ENCODE measurements at places on chromosomes 7 and 10.

DNA sequence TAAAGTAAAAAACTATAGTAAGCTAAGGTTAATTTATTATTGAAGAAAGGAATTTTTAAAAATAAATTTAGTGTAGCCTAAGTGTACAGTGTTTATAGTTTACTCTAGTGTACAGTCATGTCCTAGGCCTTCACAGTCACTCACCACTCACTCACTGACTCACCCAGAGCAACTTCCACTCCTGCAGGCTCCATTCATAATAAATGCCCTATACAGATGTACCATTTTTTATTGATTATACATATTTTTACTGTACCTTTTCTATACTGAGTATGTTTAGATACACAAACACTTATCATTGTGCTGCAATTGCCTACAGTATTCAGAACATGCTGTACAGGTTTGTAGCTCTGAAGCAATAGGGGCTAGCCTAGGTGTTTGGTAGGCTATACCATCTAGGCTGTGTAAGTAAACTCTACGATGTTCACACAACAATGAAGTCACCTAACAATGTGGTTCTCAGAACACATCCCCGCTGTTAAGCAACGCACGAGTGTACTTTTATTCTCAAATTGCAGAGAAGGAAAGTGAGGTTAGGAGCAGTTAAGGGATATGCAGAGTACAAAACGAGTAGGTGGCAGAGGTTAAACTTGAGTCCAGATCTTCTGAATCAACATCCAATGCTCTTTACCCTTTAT lies 38.9 kb upstream of the PLCE1 start:
- H3K27me3 ChIP-seq: no peaks in the 10 kb centered on the region
- H3K4me3 ChIP-seq: no peak overlapping the region
- no peaks in the 10 kb centered on the region for H3K36me3 ChIP-seq
- no peak for DNase-seq
- H3K4me1 ChIP-seq: no peaks in the 10 kb centered on the region
- no peak overlapping the region for H3K27ac ChIP-seq

GRCh38 chr10:16439295-16439694 lies 2.5 kb downstream of the PTER start:
- DNase-seq: no peak
- H3K27ac ChIP-seq: peak overlapping the region; percentile 1
- H3K27me3 ChIP-seq: no peaks in the 10 kb centered on the region
- H3K4me3 ChIP-seq: peak overlapping the region; percentile 15
- peaks cover 35% of the 10 kb centered on the region for H3K36me3 ChIP-seq
- H3K4me1 ChIP-seq: peaks cover 50% of the 10 kb centered on the region

GRCh38 chr10:35268791-35269257 lies 67.5 kb upstream of the CCNY start:
- peaks cover 2% of the 10 kb centered on the region for H3K36me3 ChIP-seq
- no peak overlapping the region for H3K4me3 ChIP-seq
- peaks cover 2% of the 10 kb centered on the region for H3K27me3 ChIP-seq
- H3K4me1 ChIP-seq: peaks cover 7% of the 10 kb centered on the region
- no peak overlapping the region for H3K27ac ChIP-seq
- no peak for DNase-seq

DNA sequence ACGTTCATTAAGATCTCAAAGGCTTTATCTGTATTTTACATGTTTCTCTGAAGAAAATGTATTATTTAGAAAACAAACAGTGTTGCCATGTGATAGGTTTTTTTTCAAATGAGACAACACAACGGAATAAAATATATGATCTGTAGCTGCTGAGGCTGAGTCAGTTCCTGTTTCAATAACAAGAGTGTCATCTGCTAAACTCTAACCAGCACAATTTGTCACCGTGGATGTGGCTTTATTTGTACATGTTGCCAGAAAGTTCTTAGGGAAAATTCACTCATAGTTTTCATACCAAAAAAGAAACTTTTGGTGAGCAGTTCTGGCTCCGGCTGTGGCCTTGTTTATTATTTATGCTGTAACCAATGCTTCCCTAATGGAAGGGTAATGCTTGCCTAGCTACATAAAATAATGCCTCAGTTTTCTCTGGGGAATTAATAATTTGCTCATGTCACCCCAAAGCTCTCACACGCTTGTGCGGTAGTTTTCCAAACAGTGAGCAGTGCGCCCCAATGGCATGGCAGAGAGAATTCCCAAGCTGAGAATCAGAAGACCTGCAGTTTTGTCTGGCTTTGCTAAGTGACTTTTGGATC lies 20.3 kb upstream of the KLF6 start:
- no peaks in the 10 kb centered on the region for H3K27me3 ChIP-seq
- H3K36me3 ChIP-seq: no peaks in the 10 kb centered on the region
- peak overlapping the region; percentile 67 for H3K4me3 ChIP-seq
- no peak overlapping the region for H3K27ac ChIP-seq

DNA sequence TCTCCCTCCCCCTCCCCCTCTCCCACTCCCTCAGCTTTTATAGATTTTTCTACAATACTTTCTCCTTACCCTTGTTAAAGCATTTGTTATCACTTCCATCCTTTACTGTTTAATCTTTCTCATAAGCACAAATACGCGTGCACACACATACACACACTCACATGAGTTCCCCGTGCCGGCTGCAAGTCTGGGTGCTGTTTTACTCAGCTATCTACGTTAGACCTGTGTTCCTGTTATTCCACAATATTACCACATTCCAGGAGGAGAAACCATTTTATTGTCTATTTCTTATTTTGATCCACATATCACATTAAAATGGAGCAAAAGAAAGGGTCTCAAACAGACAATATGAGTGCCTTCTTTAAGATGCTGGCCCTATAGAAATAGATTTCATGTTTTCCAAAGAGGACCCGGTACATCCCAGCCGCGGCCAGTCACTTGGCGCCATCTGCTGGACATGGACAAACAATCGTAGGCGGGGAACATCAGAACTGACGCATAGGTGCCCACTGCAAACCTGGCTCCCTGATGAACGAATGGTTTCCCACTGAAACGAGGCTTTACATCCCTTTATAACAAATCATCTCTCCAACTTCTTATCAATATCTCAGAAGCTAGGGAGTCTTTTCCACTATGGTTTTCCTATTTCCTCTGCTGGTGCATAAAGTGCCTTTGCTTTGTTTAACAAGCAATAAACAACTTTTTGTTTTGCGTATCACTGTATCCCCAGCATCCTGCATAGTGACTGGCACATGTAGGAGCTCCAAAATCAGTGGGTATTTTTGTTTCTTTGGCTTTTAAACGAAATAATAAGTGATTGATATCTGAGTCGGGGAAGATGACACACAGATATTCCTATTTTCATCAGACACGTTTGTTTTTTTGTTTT lies 25.2 kb upstream of the OPTN start:
- DNase-seq: peak; percentile 65
- peaks cover 21% of the 10 kb centered on the region for H3K27me3 ChIP-seq
- no peaks in the 10 kb centered on the region for H3K4me1 ChIP-seq

GRCh38 chr10:93190372-93190771 lies 116.7 kb downstream of the CYP26A1 start:
- no peaks in the 10 kb centered on the region for H3K4me1 ChIP-seq
- DNase-seq: no peak
- H3K4me3 ChIP-seq: no peak overlapping the region
- peaks cover 10% of the 10 kb centered on the region for H3K27me3 ChIP-seq

- H3K4me1 ChIP-seq: no peaks in the 10 kb centered on the region
- no peak for DNase-seq
- no peak overlapping the region for H3K4me3 ChIP-seq
- no peaks in the 10 kb centered on the region for H3K27me3 ChIP-seq
- H3K27ac ChIP-seq: no peak overlapping the region
- H3K36me3 ChIP-seq: no peaks in the 10 kb centered on the region
These were observed 17.2 kb upstream of the UBE2H start for GRCh38 chr7:129969881-129970446.

DNA sequence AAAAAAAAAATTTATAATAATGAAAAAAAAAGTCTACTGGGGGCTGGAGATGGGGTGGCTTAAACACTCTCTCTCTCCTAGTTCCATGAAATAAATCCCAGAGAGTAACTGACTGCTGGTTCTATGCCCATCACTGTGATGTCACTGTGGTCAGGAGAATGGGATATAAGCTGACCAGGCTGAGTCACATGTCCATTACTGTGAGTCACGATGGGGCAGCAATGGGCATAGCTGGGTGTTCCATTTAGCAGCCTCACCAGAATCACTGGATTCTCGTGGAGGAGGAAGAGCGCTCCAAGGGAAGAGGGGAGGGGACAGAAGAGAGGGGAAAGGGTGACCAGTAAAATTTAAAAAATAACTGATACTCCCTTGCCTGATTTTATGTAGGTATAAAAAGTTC lies 37.1 kb downstream of the MASTL start:
- peaks cover 16% of the 10 kb centered on the region for H3K36me3 ChIP-seq
- no peak for DNase-seq
- no peak overlapping the region for H3K27ac ChIP-seq
- no peak overlapping the region for H3K4me3 ChIP-seq

- H3K27ac ChIP-seq: no peak overlapping the region
- no peaks in the 10 kb centered on the region for H3K36me3 ChIP-seq
These were observed 51.6 kb upstream of the MACC1 start for GRCh38 chr7:20268824-20269223.

DNA sequence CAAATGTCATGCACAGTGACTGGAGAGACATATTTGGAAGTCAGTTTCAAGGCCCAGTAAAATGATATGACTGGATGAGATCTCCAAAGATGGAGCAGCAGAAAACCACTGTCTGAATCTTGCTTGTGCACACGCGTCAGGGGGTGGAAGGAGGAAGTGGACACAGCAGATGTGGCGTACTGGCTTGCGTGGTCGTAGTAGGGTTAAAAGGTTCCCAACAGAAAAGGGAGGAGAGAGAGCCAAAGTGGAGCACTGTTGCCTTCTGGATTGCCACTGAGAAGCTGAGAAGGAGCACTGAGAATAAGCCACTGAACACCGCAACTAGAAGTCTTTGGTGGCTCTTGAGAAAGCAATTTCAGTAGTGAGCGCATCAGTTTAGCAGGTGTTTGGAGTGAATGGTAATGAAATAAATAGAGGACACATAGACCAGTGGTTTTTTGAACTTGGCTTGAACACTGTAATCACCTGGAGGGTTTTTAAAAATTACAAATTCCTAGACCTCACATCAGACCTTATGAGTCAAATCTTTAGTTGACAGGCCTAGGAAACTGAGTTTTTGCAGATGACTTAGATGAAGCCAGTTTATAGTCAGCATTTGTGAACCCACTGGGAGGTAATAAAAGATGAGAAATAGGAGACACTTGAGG lies 227.3 kb downstream of the PTEN start:
- H3K36me3 ChIP-seq: peaks cover 19% of the 10 kb centered on the region
- H3K4me3 ChIP-seq: no peak overlapping the region
- no peak for DNase-seq
- H3K4me1 ChIP-seq: peaks cover 38% of the 10 kb centered on the region
- peaks cover 28% of the 10 kb centered on the region for H3K27me3 ChIP-seq
- H3K27ac ChIP-seq: peak overlapping the region; percentile 85

DNA sequence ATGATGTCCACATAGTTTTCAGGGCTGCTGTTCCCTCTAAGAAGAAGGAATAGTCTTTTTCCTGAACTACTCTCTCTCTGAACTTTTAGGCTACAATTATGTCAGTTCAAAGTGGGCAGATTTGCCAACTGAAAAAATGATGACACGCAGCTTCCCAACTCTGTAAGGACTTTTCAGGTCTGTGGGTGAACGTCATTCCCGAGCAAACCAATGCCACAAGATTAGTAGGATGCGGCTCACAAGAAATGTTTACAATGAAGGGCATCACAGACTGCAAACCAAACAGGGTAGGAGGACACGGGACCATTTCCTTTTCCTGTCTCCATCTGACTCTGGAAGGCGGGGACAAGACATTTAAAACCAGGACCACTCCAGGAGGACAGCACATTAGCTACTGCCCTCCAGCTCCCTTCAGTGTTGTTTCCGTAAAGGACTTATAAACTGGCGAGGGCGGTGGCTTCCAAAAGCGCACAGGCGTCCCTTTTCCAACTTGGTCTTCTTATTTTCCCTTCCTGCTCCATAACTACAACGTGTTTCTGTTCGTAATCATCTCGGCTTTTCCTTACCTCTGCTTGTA lies 539 bp upstream of the MKLN1 start:
- peaks cover 53% of the 10 kb centered on the region for H3K4me1 ChIP-seq
- H3K4me3 ChIP-seq: peak overlapping the region; percentile 95
- DNase-seq: no peak
- H3K27ac ChIP-seq: peak overlapping the region; percentile 79
- H3K27me3 ChIP-seq: no peaks in the 10 kb centered on the region

DNA sequence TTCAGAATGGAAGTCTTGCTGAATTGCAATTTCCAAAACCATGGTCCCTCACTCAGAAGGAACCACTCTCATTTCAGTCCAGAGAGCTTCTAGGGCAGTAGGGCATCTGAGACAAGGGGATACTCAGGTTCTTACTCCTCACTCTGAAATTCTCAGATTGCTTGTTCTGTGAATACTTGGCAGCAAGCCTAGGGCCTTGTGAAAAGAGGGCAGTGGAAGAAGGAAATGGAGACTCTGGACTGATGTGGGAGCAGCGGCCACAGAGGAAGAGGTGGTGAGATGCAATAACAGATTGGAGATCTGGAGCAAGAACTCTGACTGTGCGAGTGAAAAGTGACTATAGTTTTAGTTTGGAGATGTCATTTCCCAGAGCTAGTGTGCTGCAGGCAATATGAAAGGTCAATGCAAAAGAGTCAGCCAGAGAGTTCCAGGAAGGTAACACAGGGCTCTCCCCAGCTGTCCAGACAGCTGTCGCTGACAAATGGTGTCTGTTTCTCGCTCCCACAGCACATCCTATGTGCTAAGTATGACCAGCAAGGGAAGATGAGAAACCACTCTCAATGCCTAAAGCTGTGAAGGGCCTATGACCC lies 291.6 kb upstream of the KIAA1217 start:
- no peak overlapping the region for H3K4me3 ChIP-seq
- H3K27ac ChIP-seq: no peak overlapping the region
- H3K36me3 ChIP-seq: no peaks in the 10 kb centered on the region
- H3K27me3 ChIP-seq: no peaks in the 10 kb centered on the region

- no peak overlapping the region for H3K4me3 ChIP-seq
- DNase-seq: no peak
- peaks cover 57% of the 10 kb centered on the region for H3K27me3 ChIP-seq
These were observed 4.5 kb downstream of the CELF2 start for GRCh38 chr10:11022213-11022612.

GRCh38 chr10:32437334-32437733 lies 8.6 kb upstream of the CCDC7 start:
- H3K27me3 ChIP-seq: peaks cover 5% of the 10 kb centered on the region
- no peaks in the 10 kb centered on the region for H3K36me3 ChIP-seq
- no peak overlapping the region for H3K4me3 ChIP-seq
- DNase-seq: no peak
- H3K4me1 ChIP-seq: peaks cover 3% of the 10 kb centered on the region

DNA sequence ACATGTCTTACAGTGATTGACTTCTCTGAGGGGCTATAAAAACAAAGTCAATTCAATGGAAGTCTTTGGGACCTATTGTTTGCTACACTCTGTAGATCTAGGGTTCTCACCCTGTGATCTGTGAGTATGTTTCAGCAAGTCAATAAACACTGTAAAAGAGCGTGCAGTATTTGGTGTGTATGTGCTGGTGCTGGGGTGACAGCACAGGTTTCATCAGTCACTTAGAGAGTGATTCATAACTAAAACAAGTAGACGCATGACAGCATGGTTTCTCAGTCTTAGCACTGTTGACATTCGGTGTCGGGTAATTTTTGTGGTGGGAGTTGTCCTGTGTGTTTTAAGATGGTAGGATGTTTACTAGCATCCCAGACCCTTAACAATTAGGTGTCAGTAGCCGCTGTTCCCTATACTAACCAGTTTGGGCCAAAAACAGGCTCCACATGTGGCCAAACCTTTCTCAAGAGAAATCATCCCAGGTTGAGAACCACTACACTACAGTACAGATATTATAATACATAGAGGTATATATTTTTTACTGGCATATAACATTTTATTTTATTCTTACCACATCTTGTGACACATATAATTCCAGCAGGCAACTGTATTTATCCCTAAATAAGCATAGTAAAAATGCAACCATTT lies 411.8 kb downstream of the ARL4A start:
- DNase-seq: peak; percentile 21
- no peaks in the 10 kb centered on the region for H3K27me3 ChIP-seq
- no peaks in the 10 kb centered on the region for H3K36me3 ChIP-seq
- peaks cover 19% of the 10 kb centered on the region for H3K4me1 ChIP-seq
